ENCODE measurements at places on chromosomes 13 and 19. TPM values are rescaled to one million over a fixed set of nuclear protein-coding genes. Genes with fewer than 3 reads are reported as not detected.

- peaks cover 14% of the 10 kb centered on the region for H3K36me3 ChIP-seq
- H3K4me1 ChIP-seq, result peaks cover 56% of the 10 kb centered on the region
- H3K27me3 ChIP-seq, result no peaks in the 10 kb centered on the region
- peak overlapping the region; percentile 96 for H3K4me3 ChIP-seq
These were observed 19.4 kb upstream of the DHRS12 start for GRCh38 chr13:51823359-51823758.

DNA sequence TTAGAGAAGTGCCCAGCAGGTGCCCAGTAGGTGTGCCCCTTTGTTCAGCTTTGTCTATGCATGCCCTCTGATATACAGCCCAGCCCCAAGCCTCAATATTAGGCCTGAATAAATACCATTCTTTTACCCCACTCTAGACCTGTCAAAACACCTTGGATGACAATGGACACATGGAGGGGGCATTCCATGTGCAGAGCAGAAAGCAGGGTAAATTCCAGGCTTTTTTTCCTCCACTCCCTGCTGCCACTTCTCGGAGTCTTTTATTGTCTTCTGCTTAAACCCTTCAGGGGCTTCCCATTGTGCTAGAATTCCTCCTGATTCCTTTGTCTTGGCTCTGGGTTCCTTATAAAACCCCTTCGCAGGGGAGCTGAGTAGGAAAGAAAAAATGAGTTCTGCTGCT, 5.8 kb upstream of the FRY start:
- H3K27ac ChIP-seq, result no peak overlapping the region
- H3K27me3 ChIP-seq, result peaks cover 5% of the 10 kb centered on the region
- no peak for DNase-seq

DNA sequence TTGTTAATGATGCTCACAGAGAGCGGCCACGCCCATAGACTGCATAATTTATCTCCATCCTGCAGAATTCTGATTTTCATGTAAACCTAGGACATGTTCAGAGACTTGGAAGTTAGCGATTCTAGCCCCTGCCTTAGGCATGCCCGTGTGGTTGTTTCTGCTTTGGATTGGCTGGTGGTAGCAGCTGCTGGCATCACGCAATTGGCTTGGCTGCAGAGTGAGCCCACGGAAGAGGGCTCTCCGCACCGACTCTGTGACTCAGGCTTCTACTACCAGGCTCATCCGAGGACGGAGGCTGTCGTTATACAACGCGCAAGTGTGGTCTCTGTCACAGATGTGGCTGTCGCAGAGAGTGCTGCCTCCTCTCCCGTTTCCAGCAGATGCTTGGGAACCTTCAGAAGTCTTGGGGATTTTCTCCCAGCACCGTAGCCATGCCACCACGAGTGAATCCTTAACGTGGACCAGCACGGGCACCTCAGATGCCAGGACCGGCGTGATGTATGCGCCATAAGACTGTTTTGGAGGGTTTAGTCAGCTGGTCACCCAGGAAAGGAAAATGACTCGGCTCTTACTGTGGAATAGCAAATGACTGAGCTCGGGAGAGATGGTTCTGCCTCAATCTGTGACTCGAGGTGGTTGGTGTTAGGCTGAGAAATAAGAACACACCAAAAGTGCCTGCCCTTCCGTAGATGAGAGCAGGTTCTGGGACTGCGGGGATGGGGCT, 61.0 kb upstream of the F7 start:
- peaks cover 25% of the 10 kb centered on the region for H3K36me3 ChIP-seq
- no peak overlapping the region for H3K27ac ChIP-seq
- H3K4me1 ChIP-seq, result no peaks in the 10 kb centered on the region
- no peak for DNase-seq
- H3K27me3 ChIP-seq, result no peaks in the 10 kb centered on the region
- H3K4me3 ChIP-seq, result no peak overlapping the region

- no peaks in the 10 kb centered on the region for H3K36me3 ChIP-seq
- no peaks in the 10 kb centered on the region for H3K27me3 ChIP-seq
- no peak overlapping the region for H3K27ac ChIP-seq
- no peak for DNase-seq
- no peak overlapping the region for H3K4me3 ChIP-seq
- H3K4me1 ChIP-seq, result peaks cover 2% of the 10 kb centered on the region
These were observed 9.3 kb downstream of the FSTL3 start for GRCh38 chr19:685454-685931.

GRCh38 chr13:69720278-69720983, 387.2 kb upstream of the ATXN8OS start:
- no peaks in the 10 kb centered on the region for H3K27me3 ChIP-seq
- H3K4me1 ChIP-seq, result no peaks in the 10 kb centered on the region
- H3K27ac ChIP-seq, result no peak overlapping the region
- no peaks in the 10 kb centered on the region for H3K36me3 ChIP-seq
- no peak for DNase-seq

GRCh38 chr19:49469828-49470614, 4.0 kb upstream of the FLT3LG start:
- H3K4me1 ChIP-seq, result peaks cover 61% of the 10 kb centered on the region
- no peaks in the 10 kb centered on the region for H3K27me3 ChIP-seq
- H3K4me3 ChIP-seq, result peak overlapping the region; percentile 39
- DNase-seq, result peak; percentile 70
- peak overlapping the region; percentile 100 for H3K27ac ChIP-seq

DNA sequence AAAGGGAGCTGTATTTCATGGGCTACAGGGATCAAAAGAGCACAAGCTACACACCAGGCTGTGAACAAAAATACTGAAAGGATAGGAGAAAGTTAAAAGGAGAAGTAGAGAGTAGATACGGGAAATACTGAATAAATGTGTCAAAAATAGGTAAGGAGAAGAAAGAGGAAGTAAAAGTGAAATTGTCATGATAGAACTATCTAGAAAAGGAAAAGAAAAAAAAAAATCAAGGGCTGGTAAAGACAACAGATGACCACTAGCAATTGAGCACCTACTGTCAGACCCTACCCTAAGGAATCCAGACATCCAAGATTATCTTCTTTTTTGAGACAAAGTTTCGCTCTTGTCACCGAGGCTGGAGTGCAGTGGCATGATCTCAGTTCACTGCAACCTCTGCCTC, 4.8 kb downstream of the RUBCNL start:
- no peak overlapping the region for H3K27ac ChIP-seq
- peaks cover 2% of the 10 kb centered on the region for H3K4me1 ChIP-seq
- H3K36me3 ChIP-seq, result no peaks in the 10 kb centered on the region
- H3K4me3 ChIP-seq, result peak overlapping the region; percentile 34
- peaks cover 16% of the 10 kb centered on the region for H3K27me3 ChIP-seq

DNA sequence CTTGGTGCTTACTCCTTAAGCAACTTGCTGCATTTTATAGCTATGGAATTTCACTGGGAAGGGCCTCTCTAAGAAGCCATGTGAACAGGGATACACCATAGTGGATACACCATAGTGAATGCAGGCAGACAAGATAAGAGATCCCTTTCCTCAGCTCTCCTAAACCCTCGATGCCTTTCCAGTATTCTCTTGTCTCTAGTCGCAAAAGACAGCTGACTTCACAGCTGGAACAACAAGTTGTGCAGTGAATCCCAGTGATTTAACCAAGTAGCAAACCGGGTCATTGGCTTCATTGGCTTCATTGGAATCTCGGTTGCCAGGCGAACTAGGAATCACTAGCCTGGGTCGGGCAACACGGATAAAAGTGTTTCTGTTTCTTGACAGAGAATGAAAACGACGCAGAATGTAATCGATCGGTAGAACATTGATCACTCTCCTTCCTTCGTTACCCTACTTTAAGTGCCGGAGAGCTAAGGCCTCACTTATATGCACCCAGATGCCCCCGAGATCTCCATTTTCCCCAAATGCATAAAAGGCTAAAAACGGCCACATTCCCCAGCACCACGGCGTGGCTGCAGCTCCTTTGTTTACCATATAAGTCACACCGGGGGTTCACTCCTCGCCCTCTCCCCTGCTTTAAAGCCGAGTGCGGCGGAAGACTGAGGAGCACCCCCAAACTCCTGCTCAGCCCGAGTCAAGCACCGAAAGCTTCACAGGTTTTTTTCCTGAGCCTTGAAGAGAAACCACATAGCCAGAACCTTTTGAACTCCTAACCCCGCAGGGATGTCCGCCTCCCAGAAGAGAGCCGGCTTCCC, 674 bp downstream of the TRPC4 start:
- H3K4me3 ChIP-seq, result peak overlapping the region; percentile 42
- H3K27ac ChIP-seq, result no peak overlapping the region
- no peaks in the 10 kb centered on the region for H3K36me3 ChIP-seq

DNA sequence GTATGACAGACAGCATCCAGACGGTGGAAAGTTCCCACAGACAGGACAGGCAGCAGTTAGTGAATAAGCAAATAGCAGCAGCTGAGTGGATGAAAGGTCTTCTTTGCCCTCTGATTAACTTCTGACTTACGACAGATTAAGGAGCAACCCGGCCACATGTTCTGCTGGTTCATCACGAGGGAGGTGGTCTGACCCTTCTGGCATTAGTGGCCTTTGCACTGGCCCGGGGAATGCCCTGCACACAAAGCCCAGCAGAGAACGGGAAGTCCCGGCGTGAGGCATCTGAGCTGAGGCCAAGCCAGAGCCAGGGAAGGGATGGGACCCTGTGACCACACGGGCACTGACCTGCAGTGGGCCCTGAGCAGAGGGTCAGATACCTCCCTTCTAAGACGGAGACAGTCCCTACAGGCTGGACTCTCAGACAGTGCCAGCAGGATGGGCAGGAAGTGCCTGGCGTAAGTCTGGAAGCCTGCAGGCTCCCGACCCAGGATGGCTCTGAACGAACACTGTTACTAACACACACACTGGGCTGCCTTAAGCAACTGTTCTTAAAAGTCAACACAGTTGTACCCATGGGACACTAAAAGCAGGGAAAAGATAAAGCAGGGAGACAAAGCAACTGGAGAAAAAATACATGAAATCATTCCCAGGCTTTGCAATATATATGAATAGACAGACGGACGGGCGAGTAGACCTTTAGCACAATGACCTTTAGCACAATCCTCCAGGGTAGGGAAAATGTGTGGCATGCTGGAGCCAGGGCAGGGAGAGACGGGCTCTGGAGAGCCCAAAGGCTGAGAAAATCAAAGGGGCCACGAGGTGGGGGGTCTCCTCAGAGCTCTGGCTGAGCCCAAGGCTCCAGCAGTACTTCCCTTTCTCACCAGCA, 6.3 kb downstream of the C19orf12 start:
- no peaks in the 10 kb centered on the region for H3K27me3 ChIP-seq
- H3K4me3 ChIP-seq, result peak overlapping the region; percentile 60
- H3K4me1 ChIP-seq, result peaks cover 87% of the 10 kb centered on the region
- peak overlapping the region; percentile 82 for H3K27ac ChIP-seq

DNA sequence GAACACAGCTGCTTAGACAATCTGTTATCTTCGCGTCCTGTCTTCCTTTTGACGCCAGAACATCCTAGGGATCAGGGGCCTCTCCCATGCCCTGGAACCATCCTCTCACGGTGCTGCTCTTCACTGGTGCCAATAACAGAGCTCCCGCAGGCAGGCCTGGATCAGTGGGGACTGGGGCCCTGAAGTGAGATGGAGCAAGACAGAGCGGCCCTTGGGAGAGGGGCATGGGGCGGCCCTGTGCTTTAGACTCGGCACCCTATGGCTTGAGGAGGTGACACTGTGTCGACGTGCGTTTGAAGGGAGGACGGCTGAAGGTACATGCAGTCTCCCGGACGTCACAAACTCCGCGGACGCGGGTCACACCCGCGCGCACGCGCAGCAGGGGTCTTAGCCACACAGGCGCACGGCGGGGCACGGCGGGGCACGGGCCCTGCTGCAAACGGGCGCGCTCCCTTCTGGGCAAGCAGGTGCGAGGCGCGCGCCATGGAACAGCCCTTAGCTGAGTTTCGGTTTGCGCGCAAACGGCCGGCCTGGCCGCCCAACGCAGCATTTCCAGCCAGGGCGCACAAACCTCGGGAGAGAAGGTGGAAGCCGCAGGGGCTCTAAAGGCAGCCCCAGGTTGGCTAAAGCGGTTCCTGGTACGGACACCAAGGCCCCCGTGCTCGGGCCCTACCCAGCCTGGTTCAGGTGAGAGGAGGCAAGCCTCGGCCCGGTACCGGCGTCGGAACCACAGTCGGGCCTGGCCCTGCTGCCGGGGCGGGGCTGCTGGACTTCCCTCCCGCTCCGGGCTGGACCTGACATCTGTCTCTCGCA, 16.5 kb upstream of the RNF17 start:
- H3K36me3 ChIP-seq, result no peaks in the 10 kb centered on the region
- H3K27me3 ChIP-seq, result peaks cover 16% of the 10 kb centered on the region
- no peak overlapping the region for H3K27ac ChIP-seq
- peak overlapping the region; percentile 39 for H3K4me3 ChIP-seq
- peaks cover 6% of the 10 kb centered on the region for H3K4me1 ChIP-seq

GRCh38 chr19:19900139-19900728, 512 bp upstream of the ZNF93 start:
- H3K36me3 ChIP-seq, result peaks cover 25% of the 10 kb centered on the region
- no peak for DNase-seq
- no peaks in the 10 kb centered on the region for H3K27me3 ChIP-seq
- peak overlapping the region; percentile 95 for H3K27ac ChIP-seq
- H3K4me1 ChIP-seq, result peaks cover 34% of the 10 kb centered on the region
- peak overlapping the region; percentile 97 for H3K4me3 ChIP-seq

DNA sequence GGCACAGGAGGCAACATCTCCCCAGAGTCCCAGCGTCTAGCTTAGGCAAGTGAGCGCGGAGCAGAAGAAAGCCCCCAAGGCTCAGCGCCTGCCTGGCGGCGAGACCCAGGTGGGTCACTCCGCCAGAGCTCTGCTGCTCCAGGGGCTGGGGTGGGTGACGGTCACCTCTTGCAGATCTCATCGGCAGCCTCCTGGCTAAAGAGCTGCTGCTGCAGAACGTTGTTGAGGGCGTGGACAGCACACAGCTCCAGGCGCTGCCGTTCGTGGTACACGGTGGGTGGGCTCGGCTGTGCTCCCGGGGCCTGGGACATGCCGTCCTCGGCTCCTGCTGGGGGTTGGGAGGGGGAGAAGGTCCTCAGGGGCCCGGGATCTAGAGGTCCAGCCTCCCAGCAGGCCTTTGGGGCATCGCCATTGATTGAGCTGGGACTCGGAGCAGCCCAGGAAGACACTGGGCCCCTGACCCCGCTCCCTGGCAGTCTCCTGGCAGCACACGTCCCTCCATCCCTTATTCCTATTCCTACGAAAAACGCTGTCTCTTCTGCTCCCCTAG, 795 bp downstream of the JOSD2 start:
- H3K27ac ChIP-seq, result peak overlapping the region; percentile 89
- H3K4me1 ChIP-seq, result peaks cover 19% of the 10 kb centered on the region
- no peak for DNase-seq
- no peaks in the 10 kb centered on the region for H3K27me3 ChIP-seq
- no peaks in the 10 kb centered on the region for H3K36me3 ChIP-seq
- H3K4me3 ChIP-seq, result peak overlapping the region; percentile 98

GRCh38 chr19:17950310-17951156, 16.4 kb upstream of the KCNN1 start:
- DNase-seq, result peak; percentile 46
- peak overlapping the region; percentile 80 for H3K4me3 ChIP-seq
- no peaks in the 10 kb centered on the region for H3K36me3 ChIP-seq
- H3K27me3 ChIP-seq, result peaks cover 15% of the 10 kb centered on the region

SPACA4 gene
- not detected for total RNA-seq

IL11 gene
- not detected for total RNA-seq

DAZAP1 gene
- total RNA-seq, result 166 TPM

PCDH20 gene
- total RNA-seq, result not detected

TNPO2 gene
- total RNA-seq, result 80.5 TPM

ZSCAN22 gene
- 4.6 TPM for total RNA-seq
